Upper lobe of right lung (tissue), 1 donor: ENCODE measurements at places on chromosomes 16 and 17. TPM values are rescaled to one million over a fixed set of nuclear protein-coding genes. Genes with fewer than 3 reads are reported as not detected.

GRCh38 chr16:22235839-22236745 lies 30.0 kb downstream of the EEF2K start:
- DNase-seq: no peak

GRCh38 chr16:79605999-79606398 lies 5.5 kb upstream of the MAF start:
- DNase-seq: no peak

GRCh38 chr17:74746376-74746775 lies 2.1 kb upstream of the NHERF1 start:
- DNase-seq: no peak

DNA sequence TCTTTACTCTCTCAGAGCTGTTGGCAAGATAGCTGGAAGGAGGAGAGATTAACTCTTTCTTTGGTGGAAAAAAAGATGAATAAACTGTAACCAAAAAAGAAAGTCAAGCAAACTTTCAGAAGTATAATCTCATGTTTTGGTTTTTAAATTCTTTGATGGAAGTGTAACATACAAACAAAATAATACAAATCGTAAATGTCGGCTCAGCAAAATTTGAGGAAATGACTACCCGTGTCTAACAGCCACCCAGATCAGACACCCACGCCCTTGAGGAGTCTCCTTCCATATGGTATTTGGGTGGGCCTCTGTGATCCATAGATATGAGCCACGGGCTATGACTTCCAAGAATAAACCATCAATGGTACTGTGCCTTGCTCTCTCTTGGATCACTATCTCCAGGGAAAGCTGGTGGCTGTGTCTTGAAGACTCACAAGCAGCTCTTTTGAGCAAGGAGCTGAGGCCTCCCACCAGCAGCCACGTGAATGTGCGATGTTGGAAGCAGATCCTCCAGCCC lies 9.6 kb upstream of the CD300C start:
- DNase-seq: no peak

DNA sequence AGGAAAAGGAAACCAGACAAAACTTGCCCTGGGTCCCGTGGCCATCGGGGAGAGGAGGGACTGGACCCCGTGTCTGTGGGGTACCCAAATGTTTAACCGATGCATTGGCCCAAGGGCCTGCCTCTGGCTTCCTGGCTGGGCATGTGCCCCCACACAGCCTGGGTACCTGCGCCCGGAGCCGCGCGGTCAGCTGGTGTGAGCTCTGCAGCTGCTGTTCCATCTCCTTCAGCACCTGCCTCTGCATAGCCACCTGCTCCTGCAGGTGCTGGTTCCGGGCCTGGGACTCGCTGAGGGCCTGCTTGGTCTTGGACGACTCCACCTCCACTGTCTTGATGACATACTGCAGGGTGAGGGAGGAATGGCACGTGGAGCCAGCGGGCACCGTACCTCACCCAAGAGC lies 31.9 kb downstream of the KIFC3 start:
- no peak for DNase-seq

DNA sequence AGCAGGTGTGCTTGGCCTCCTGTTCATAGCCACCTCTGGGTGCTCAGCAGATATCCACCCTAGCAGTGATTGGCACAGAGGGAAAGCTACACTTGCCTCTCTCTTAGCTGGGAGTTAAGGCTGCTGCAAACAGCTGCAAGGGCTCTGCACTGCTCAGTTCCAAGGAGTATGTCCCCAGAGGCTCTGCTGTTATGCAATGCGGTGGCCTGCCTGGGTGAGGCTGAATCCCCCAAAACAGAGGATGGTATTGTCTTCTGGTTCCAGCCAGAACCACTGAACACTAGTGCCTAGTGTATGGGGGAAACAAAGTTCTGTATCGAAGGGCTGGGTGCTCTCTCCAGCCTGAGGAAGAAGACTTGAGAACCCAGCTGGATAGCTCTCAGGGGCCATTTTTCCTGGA lies 16.8 kb downstream of the TMEM94 start:
- no peak for DNase-seq

DNA sequence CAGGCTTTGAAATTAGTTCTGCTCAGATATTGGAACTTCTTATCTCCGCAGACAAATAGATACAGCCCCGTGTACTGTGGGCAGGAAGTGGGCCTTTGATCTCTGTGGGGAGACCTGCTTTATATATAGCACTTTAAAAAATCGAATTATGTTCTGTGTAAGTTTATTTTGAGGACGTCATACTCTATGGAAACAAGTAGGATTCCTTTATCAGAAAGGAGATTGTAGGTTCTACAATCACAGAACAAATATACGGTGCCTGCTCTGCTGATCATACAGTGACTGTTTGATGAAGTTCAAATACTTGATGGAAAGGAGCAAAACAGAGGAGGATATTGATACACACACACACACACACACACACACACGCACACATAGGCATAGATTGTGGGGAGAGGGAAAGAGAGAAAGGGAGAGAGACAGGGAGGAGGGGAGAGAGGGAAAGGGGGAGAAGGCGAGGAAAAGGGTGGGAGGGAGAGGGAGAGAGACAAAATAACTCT lies 14.7 kb upstream of the TMEM220 start:
- no peak for DNase-seq

DNA sequence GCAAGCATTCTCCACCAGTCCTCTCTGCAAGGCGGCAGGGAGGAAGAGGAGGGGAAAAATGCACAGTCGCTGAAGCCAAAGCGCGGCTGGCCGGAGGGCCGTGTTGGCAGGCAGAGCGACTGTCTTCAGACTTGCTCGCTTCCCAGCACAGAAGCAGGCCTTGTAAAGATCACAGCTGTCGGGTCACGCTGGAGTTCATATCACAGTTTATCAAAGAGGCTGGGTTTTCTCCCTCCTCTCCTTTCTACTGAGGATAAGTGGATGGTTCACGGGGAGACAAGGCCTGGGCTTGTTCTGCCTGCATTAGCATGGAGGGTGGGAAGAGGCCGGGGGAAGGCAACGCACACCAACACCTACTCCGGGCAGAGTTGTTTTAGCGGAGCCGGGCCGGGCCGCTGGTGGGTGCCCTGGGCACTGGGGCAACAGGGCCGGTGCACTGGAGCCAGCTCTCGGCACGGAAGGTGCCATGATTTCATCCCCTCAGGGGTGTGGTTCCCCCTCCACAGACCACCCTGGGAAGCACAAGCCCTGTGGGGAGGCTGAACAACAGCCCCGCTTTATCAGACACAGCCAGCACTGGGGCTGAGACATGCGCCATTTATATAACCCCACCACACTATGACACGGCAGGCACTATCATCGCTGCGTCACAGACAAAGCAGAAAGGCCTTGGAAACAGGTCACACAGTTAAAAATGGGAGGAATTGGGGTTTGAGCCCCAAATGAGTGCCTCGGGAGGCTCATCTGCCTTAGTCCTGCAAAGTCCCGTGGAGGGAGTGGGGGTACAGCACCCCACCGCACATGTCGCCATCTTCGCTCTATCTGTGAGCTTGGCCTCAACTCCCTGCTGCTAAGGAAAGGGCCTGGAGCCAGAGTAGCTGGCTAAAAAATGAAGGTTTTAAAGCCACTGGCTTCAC lies 40.3 kb upstream of the MTSS2 start:
- peak; percentile 80 for DNase-seq

- no peak for DNase-seq
Measured at GRCh38 chr17:81898029-81898866, 3.8 kb upstream of the NPB start.

DNA sequence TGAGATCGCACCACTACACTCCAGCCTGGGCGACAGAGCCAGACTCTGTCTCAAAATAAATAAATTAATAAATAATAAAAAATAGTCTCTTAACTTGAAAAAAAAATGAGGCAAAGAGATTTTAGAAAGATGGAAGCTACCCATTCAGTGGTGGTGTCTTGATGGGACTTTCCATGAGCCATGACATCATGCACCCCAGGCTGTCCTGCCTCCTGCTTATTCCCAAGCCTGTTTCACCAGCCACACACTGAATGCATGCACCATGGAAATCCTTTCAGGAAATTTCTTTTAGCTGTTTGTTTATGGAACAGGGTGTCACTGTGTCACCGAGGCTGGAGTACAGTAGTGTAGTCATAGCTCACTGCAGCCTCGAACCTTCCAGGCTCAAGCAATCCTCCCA lies 8.9 kb upstream of the DLX3 start:
- DNase-seq: no peak

DNA sequence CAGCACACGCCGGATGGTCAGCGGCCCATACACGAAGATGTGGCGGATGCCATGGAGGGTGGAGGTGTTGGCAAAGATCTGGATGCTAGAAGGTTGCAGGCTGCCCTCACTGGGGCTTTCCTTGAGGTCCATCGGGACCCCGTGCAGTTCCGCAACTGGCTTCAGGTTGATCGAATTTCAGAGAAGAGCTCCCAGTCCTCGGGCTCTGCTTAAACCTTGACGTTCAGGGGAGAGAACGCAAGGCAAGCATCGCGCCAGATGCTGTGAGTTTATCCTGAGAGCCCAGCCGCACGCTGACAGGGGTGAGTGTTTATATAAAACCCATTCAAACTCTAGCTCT lies 98.7 kb upstream of the CCL2 start:
- no peak for DNase-seq

DNA sequence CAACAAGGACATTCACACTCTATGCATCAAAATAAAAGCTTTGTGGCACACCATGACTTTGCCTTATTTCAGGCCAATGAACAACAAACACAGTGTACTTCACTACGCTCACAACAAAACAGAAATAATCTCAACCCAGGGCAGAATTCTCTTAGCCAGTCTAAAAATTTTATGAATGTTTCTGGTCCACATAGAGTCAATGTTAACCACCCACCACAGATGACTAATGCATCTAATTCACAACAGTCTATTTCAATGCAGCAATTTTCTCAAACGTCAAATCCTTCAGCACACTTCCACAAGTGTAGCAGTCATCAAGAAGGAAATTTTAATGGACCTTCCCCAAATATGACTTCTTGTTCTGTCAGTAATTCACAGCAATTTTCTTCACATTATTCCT lies 101.7 kb downstream of the CHD9 start:
- DNase-seq: no peak

Gene STXBP4
- 12.0 TPM for total RNA-seq

DNA sequence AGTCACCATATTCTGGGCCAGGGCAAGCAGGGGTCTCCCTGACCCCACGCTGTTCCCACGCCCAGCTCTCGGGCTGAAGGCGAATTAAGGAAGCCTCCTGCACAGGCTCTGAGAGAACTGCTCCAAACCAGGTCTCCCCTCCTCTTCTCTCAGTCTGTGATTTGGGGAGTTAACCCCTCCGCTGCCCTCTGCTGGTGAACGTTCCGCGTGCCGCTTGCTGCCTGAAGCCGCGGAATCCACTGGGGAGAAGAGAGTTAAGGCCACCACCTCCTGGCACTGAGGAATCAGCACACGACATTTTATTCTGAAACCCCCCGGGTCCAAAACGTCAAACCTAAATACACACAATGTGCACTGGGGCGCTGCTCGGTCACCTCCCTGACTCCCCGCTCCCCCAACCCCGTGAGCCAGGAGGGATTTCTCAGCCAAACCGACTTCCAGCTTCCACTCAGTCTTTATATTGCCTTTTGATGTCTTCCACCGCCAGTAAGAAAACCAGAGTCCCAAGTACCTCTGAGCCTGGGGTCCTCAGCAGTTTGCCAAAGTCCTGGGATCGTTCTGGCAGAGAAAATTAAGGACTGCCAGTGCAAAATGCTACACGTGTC lies 54.4 kb upstream of the RCVRN start:
- DNase-seq: peak; percentile 61

GRCh38 chr16:19872179-19872863 lies 12.3 kb downstream of the GPRC5B start:
- no peak for DNase-seq

GRCh38 chr17:75498726-75499213 lies 16.6 kb downstream of the CASKIN2 start:
- DNase-seq: no peak

- DNase-seq: peak; percentile 69
Measured at GRCh38 chr17:60422162-60422665, at the start of gene CHCT1. Gene CHCT1, plus strand, starts transcription at chr17:60422489. Its CDS starts 104 bp downstream, at chr17:60422593.

Gene ARHGAP44
- total RNA-seq: 41.2 TPM

Gene MYOCD
- total RNA-seq: 4.1 TPM

- DNase-seq: peak; percentile 81
Measured at GRCh38 chr17:63842173-63842539, 329 bp downstream of the SMARCD2 start.

Gene GGT6
- 5.6 TPM for total RNA-seq

DNA sequence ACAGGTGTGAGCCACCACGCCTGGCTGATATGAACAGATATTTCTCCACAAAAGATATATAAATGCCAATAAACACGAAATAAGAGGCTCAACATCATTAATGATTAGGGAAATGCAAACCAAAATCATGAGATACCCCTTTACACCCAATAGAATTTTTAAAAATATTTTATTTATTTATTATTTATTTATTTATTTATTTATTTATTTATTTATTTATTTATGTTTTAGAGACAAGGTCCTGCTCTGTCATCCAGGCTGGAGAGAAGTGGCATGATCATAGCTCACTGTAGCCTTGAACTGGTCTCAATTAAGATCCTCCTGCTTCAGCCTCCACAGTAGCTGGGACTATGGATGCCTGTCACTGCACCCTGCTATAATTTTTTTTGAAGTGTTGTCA lies 30.8 kb downstream of the APPBP2 start:
- DNase-seq: no peak

DNA sequence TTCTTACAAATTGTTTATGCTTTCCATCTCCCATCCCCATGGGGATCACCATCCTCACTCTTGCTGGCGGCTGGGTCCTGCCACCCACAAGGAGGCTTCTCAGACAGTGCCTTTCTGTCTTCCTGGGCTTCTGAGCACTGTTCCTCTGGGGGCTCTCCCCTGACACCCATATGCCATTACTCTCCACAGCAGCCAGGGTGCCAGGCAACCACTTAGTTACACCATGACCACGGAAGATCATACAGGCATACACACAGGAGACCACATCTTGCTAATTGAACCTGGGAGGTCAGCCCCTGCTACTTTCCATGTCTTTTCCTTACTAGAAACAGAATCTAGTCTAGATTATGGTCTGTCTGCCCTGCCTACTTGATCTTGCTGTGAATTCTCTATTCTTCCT lies 27.7 kb upstream of the HS3ST2 start:
- no peak for DNase-seq

- peak; percentile 70 for DNase-seq
Measured at GRCh38 chr16:57372372-57373116, at the start of gene CX3CL1. Gene CX3CL1, plus strand, starts transcription at chr16:57372490. Its CDS starts 79 bp downstream, at chr16:57372569.

GRCh38 chr17:62178579-62178978 lies 113.5 kb upstream of the MED13 start:
- DNase-seq: no peak
